ENCODE measurements at places on chromosomes 16 and 17. TPM values are rescaled to one million over a fixed set of nuclear protein-coding genes. Genes with fewer than 3 reads are reported as not detected.

- DNase-seq: peak; percentile 38
Measured at GRCh38 chr16:84040823-84041820, 1.5 kb downstream of the SLC38A8 start.

- no peak for DNase-seq
Measured at GRCh38 chr16:14456793-14457481, 173.1 kb downstream of the PARN start.

Gene BCL6B
- total RNA-seq: not detected

GRCh38 chr16:83115491-83116232 lies 488.9 kb downstream of the CDH13 start:
- DNase-seq: no peak

Gene CD300LG
- not detected for total RNA-seq

GRCh38 chr17:6047966-6048365 lies 22.2 kb upstream of the WSCD1 start:
- no peak for DNase-seq

Gene KRTAP2-3
- total RNA-seq: not detected

- DNase-seq: no peak
Measured at GRCh38 chr17:75061618-75062017, 14.6 kb downstream of the KCTD2 start.

Gene CTNS
- 12.6 TPM for total RNA-seq

GRCh38 chr17:70420861-70421445 lies 251.6 kb downstream of the KCNJ2 start:
- no peak for DNase-seq

GRCh38 chr16:75042426-75043174 lies 43.8 kb downstream of the ZNRF1 start:
- no peak for DNase-seq

Gene COG4
- total RNA-seq: 59.6 TPM

Gene PEMT
- total RNA-seq: 51.5 TPM

Gene AATK
- 0.08 TPM for total RNA-seq

- peak; percentile 70 for DNase-seq
Measured at GRCh38 chr17:38749223-38750043, 1.3 kb upstream of the PCGF2 start.

DNA sequence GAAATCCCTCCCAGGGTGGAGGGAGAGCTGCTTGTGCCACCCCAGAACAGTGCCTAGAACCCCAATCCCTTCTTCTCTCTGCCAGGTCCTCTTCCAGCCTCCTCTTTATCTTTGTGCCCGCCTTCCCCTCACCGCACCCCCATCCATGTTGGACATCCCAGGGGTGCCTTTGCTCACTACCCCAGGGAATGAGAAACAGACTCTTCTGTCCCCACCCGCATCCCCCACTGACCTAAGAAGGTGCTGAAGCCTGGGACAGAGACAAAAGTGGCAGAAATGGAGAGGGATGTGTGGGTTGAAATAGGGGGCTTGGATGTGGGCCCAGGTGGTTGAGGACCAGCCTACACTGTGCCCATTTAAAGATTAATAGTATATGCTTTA lies 17.0 kb downstream of the ALOX15B start:
- no peak for DNase-seq

Gene AMZ2
- total RNA-seq: 180 TPM

DNA sequence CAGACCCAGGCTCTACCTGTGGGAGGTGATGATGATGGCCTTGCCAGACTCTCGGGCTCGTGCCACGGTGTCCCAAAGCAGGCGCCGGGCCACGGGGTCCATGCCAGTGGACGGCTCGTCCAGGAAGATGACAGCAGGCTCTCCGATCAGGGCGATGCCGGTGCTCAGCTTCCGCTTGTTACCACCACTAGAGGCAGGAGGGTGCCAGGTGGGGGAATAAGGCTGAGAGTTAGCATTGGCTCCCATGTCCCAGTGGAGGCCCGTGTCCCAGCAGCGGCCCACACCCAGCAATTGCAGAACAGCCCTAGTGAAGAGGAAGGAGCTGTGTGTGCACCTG lies 10.3 kb upstream of the RNPS1 start:
- DNase-seq: no peak

- DNase-seq: no peak
Measured at GRCh38 chr16:11679250-11679649, 11.0 kb downstream of the SNN start.

Measured in H4 (cell line).